GM23248 (cell line): ENCODE measurements at places on chromosomes 7 and 10. TPM values are rescaled to one million over a fixed set of nuclear protein-coding genes. Genes with fewer than 3 reads are reported as not detected.

DNA sequence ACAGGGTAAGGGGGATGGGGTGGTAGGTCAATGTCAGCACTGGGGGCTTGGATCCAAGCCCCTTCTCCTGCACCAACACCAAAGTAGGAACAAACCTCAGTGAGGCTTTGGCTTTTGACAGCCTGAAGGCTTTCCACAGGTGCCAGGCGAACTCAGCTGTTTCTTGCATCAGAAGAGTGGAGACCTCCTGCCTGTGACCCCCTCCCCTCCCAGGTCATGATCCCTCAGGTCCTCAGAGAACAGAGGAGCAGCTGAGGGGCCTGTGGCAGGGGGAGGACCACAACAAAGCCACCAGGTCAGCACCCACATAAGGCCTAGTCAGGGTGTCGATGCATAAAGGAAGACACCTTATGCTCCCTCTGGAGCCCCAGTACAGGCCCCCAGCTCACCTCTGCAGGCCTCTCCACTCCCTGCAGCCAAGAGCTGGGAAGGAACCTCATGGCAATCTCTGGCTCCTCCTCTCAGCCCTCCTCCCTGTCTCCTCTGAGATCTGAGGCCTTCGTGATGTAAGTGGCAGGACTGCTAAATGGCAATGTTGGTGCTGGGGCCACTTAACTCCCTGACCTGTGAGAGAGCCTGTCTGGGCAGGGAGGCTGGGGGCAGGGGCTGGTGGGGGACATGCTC, 19.1 kb upstream of the PRRT4 start:
- no peak for DNase-seq

DNA sequence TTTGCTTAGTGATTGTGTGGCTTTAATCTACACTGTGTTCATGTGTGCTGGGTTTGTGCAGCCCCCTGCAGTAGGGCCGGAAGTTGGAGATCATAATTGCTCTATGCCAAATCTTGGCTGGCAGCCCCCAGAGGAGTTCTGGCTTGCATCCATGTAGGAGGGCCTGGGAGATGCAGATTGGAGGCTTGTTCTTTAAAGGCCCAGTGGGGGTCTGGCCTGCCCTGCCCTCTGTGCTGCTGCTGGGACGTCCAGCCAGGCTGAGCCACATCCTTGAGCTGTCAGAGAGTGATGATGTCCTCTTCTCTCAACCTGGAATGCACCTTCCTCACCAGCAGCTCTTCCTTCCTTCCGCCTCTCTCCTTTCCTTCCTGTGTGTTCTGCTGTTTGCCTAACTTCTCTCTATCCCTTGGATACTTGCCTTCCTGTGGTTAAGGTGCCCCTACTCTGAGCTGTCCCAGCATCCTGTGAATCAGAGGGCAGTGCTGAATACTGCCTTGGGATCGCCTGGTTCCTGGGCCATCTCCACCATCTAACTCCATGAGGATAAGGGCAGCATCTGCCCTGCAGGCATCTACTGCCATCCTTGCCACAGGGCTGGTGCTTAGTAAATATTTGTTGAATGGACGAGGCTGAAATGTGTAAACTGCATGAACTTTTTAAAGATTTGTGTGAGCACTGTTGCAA, 30.2 kb downstream of the DOCK1 start:
- DNase-seq, result peak; percentile 35

- peak; percentile 54 for DNase-seq
Observed at GRCh38 chr7:112420236-112420861, 29.9 kb upstream of the IFRD1 start.

GRCh38 chr7:51054231-51054630, 262.4 kb downstream of the COBL start:
- DNase-seq, result no peak

The NME8 gene
- not detected in 2 replicates for total RNA-seq

DNA sequence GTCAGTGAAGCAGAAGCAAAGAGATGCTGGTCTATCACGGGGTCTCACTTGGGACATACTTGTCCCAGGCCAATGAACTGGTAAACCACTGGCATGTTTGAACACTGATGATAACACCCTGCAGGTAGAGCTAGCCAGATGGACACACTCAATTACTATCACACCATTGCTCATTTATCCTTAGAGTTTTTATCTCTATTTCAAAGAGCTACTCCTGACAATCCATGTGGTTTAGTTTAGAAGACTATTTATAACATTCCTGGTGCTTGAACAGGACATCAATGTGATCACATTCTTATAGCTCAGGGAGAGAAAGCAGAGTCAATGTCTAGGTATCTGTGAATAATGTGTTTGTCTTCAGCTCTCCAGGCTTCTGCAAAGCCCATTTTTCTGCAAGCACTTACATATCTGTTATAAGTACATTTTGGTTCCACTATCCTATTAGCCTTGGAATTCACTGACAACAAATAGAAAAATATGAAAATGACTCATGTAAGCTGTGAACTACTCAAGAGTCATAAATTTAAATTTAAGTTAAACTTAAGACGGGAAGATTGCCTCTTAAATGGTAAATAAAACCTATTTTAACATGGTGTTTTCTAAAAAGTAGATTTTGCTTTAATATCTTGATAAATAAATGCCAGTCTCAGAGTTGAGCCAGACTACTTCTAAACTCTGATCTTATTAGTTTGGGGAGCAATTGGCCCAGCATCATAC, 106.7 kb upstream of the MBL2 start:
- peak; percentile 10 for DNase-seq

GRCh38 chr10:17878896-17879295, 69.7 kb downstream of the MRC1 start:
- DNase-seq, result no peak

GRCh38 chr10:120423431-120424197, 33.4 kb upstream of the PLPP4 start:
- peak; percentile 94 for DNase-seq

DNA sequence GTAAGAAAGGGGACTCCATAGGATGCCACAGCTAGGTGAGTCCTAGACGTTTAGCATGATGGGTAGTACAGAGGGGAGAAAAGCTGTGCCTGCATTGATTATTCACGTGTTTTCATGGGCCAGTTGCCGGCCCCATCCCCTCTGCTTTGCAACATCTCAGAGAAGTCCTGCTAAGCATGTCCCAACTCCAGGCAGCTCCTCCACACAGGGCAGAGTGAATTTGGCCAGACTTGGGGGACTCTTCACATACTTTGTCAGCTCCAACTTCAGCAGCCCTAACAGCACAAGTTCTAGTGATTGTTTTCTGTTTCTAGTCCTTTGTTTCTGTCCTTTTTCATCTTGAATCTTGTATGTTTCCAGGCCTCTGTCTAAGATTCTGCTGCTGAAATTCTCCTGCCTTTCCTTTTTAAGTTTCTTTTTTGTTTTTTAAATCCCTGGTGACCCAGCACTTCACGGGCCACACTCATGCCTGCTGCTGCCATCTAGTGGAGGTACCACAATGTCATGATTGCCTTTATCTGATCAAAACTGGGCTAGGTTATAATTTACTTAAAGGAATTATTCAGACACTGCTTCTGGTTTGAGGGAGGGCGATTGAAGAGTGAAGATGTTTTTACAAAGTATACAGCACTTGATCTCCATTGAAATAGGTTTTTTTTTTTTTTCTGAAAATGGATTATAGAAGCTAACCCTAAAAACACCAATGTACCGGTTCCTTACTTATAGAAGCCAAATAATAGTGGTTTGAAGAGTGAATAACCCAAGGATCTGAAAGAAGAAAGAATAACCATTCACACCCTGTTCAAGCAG, 276.9 kb downstream of the CSTF2T start:
- DNase-seq, result peak; percentile 77

The NKX6-2 gene
- not detected in 2 replicates for total RNA-seq

GRCh38 chr7:116259871-116260440, 49.6 kb downstream of the TES start:
- peak; percentile 90 for DNase-seq

The MKX gene
- total RNA-seq, result 41.4 and 44.1 TPM in 2 replicates

DNA sequence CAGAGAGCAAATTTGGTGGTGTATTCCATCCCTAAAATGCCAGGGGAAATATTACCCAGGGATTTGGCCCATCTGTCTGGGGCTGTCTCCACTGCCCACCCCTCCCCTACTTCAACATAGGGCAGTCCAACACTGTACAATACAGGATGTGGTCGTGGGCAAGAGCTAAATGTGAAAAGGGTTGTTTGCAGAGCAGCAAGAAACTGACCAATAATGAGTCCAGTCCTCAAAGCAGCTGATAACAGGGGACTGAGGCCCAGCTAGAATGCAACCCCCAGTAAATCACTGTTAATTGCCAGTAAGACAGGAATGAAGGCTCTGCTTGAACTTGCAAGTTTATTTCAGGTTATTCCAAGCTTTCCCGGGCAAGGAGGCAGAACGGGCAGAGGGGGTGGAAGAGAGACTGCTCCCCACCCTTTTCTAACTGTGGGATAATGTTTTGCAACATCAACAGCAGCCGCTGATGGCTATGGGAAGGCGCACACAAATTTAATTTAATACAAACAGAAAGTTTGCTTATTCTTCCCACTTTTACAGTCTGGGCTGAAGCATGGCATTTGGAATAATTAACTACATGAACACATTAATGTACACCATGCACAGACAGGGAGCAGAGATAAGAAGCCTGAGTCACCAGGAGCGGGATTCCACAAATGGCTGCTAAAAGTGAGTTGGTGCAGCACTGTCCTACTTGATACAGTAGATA, 36.8 kb downstream of the AFAP1L2 start:
- DNase-seq, result no peak
